Stimulated activated CD4-positive, alpha-beta T cell treated with anti-CD3 and anti-CD28 coated beads, Interleukin-1b, Interleukin-23, amount 100 ng/mL, for 24 hours (primary cell): ENCODE measurements at places on chromosomes 1 and 21.

- no peak for DNase-seq
Observed at GRCh38 chr21:36553406-36553805, 73.5 kb upstream of the CLDN14 start.

GRCh38 chr1:79969886-79970285 lies 963.4 kb upstream of the ADGRL4 start:
- DNase-seq, result no peak

DNA sequence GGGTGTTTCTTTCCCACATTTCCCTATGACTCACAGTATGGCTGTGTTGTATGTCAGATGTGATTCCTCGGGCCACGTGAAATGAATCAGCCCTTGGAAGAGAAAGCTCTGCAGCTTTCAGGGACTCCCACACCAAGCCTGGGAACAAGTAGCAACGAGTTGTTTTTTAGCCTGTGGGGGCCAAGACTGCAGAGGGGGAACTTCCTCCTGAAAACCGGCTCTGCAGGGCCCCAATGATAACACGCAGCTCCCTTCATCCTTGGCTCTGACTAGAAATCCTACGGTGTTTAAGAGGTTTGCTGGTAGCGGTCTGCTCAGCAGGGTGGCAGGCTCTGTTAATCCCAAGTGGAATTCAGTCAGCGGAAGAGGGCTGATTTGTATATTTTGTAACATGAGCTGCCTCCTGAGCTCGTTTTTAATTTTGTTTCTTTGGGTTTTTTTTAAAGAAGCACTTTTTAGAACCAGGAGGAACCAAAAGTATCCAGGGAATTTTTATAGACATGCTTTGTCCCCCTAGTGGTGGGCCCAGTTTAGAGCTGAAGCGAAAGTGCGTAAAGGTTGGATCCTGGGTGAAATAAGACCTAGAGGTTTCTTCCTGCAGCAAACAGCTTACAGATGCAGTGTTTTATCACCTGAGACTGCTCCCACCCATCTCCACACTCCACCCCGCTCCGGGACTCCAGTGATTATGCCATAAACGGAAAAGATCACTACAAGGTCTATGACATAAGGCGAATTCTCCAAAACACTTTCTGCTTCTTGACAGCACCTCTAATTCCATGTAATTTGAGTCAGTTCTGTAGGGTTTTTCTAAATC lies 48.8 kb downstream of the LAMC2 start:
- no peak for DNase-seq

GRCh38 chr21:31945141-31945540 lies 72.3 kb downstream of the HUNK start:
- DNase-seq, result no peak

- DNase-seq, result no peak
Observed at GRCh38 chr1:198330982-198331615, 174.3 kb downstream of the NEK7 start.

DNA sequence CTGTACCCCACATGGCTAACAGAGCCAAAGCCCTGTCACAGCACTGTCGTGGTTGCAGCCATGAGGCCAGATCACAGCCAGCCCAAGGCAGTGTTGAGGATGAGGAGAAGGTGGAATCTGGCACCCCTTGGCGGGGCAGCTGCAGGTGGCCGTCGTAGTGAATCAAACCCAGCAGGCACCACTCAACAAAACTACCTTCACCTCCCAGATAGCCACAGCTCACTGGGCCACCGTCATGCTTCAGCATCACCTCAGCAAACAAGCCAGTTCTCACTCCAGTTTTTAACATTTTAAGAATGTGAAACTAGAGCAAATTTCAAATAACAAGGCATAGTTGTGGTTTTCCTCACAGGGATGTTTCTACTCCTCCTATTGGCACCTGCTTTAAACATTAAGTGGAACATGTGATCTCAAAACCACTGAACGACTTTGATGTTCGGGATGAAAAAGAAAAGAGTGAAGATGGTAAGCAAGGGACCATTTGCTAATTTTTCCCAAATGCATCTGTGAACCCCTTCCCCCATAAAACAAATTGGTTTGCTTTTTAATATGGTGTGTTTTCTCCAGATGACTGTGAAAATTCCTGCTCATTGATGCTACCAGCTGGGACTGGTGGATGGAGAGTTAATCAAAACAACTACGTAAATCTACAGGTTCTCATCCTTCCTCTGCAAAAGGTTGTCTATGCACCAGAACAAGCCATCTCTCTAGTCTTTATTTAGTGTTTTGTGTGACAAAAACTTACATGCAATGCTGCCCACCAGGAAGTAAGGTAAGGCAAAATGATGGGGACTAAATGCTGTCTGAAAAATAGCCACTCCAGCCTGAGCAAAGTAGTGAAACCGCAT lies 45.5 kb downstream of the TOR1AIP2 start:
- no peak for DNase-seq

DNA sequence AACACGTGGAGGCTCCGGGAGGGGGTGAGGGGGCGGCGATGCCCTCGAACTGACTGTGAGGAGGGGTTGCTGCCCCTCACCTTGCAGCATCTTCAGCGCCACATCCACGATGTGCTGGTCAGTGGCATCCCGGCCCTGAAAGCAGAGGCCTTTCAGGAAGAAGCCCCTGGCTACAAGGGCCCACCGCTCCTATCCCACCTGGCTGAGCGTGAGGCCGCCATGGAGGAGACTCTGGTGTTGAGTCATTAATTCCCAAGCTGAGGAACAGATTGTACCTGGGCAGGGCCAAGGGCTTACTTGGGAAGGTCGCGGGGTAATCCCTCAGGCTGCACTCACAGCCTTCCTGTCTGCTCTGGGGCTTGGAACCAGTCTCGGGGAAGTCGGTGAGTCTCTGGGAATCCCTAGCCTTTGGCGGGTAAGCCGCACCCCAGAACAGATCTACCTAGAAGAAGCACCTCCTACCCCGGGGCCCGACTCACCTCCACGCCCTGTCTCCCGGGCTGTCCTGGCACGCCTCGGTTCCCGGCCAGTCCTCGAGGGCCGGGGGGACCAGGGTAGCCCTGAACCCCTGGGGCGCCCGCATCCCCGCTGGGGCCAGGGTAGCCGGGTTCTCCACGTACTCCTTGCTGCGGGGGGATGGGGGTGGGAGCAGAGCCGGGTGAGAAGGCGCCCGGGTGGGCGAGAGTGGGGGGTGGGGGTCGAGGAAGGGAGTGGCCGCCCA lies 13.9 kb downstream of the COL9A2 start:
- no peak for DNase-seq

DNA sequence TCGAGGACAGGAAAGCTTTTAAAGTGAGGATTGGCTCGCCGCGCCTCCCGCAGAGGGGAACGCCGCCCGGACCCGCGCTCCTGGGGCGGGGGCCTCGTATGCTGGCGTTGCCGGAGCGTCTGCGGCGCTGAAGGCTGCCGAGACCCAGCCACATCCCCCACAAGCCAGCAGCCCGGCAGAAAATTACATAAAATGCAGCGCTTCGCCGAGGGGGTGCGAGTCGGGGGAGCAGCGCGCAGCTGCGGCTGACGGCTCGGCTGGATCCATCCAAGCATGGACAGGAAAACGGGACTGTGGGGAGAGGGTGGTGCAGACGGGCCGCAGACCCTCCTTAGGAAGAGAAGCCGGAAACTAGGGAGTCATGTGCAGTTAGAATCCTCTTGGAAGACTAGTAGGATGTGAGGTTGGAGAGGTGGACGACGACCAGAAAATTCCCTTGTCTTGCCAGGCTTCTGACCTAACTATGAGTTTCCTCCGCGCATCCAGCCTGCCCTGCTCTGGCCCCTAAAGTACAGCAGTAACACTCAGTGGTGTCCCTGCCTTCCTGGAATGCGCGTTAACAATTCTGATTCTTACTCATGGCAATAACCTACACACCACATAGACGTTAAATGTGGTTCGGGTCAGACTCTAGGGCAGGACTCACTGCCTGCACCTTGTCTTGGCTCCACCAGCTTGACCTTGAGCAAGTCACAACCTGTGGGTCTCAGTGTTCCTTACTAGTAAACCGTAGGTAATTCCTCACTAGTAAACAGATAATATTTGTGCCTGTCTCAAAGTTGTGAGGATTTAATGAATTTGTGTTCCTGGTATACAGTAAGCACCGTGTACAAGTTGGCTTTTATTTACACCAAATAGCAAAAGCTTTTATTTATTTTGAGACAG lies 953 bp upstream of the BRWD1 start:
- peak; percentile 11 for DNase-seq

GRCh38 chr1:156135930-156136871 lies 17.2 kb upstream of the SEMA4A start:
- no peak for DNase-seq

- DNase-seq, result no peak
Observed at GRCh38 chr1:55143684-55144083, 71.5 kb downstream of the USP24 start.

DNA sequence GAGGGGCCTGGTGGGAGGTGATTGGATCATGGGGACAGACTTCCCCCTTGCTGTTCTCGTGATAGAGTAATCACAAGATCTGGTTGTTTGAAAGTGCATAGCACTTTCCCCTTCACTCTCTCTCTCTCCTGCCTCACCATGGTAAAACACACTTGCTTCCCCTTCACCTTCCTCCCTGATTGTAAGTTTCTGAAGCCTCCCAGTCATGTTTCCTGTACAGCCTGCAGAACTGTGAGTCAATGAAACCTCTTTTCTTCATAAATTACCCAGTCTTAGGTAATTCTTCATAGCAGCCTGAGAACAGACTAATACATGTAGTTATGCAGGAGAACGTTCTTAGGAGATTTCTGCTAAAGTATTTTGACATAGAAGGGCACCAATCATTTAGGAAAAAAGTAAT lies 59.9 kb upstream of the FBXO28 start:
- DNase-seq, result no peak

- no peak for DNase-seq
Observed at GRCh38 chr1:200873671-200874397, 1.1 kb downstream of the GPR25 start.

DNA sequence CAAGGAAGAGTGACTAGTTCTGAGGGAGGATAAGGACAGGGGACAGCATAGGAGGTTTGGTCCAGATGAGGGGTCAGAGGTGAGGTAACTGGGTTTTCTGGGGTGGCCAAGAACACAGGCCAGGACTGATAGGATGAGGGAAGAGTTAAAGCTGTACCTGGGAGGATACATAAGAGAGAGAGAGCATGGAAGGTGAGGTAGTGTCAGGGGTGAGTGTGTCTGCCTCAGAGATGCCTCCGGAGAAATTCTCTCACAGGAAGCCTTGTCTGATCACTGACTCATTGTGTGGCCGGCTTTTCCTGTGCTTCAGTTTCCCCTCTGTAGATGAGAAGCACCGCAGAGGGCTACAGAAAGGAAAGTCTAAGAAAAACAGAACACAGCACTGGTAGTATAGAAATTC lies 40.2 kb downstream of the FASLG start:
- peak; percentile 57 for DNase-seq

GRCh38 chr21:45972716-45973474 lies 8.7 kb upstream of the COL6A1 start:
- no peak for DNase-seq

GRCh38 chr1:36349241-36349671 lies 25.8 kb upstream of the EVA1B start:
- no peak for DNase-seq

GRCh38 chr1:87760155-87760554 lies 431.5 kb downstream of the LMO4 start:
- DNase-seq, result no peak

DNA sequence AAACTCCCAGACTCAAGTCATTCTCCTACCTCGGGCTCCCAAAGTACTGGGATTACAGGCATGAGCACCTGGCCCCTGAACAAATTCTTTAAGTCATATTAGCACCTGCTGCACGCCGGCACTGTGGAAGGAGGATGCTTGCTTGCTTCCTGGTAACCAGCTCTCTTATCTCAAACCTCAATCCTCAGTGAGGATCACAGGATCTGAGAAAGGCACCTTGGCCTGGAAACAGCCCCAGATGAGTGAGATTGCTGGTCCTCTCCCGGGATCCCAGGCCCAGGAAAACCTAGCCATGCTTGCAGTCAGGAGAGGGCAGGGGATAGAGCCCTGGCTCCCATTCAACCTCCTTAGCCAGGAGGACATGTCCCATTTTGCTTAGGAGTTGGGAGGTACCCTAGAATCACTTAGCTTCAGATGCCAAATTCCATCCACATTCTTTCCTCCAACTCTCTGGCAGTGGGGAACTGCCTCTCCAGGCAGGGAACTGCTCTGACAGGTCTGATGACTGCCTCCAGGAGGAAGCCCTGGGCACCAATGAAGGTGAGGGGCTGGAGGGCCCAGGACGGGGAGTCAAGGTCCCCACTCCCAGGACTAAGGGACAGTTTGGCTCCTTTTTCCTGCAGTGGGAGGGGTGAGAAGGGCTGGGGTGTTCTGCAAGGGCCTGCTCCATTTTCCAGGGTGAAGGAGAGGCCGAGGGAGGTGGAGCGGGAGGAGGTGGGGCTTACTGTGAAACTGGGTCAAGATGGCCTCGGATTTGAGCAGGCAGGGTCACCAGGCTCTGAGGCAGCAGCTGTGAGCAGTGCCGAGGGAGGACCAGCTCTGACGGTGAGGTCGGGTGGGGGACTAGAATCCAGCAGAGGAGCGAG lies 9.5 kb downstream of the GPR37L1 start:
- DNase-seq, result no peak

GRCh38 chr1:85344256-85344694 lies 67.8 kb upstream of the BCL10 start:
- no peak for DNase-seq

DNA sequence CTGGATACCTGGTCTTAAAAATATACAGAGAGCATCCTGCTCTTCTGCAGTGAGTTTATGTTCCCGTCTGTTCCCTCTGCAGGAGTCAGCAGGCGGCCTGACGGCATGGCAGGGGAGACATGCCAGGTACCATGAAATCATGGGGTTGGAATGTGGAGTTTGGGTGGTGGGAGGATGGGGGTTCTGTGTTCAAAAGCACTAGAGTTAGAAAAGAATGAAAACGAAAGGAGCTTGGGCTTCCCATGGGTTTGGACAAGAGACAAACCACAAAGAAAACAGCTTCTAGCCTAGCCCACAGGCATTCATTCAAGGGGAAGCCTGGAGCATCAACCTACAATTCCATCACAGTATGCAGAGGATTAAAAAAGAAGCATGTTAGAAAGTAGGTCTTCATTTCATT lies 59.9 kb downstream of the WARS2 start:
- no peak for DNase-seq

GRCh38 chr1:166902279-166902678 lies 26.2 kb upstream of the TADA1 start:
- DNase-seq, result no peak

DNA sequence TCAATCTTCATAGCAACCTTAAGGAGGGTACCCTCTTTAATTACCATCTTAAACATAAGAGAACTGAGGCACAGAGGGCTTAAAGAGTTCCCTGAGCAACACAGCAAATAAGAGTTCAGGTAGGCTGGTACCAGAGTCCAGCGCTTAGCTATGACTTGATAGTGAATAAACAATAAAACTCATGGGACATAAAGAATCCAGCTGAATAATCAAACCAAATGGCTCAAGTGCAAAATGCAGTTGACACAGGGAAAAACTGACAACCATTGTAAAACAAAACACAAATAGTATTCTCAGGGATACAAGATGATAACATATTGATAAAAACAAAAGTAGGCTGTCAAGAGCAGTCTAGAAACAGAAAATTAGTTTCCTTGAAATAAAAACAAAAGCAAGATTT lies 176.9 kb upstream of the HMGB4 start:
- no peak for DNase-seq

DNA sequence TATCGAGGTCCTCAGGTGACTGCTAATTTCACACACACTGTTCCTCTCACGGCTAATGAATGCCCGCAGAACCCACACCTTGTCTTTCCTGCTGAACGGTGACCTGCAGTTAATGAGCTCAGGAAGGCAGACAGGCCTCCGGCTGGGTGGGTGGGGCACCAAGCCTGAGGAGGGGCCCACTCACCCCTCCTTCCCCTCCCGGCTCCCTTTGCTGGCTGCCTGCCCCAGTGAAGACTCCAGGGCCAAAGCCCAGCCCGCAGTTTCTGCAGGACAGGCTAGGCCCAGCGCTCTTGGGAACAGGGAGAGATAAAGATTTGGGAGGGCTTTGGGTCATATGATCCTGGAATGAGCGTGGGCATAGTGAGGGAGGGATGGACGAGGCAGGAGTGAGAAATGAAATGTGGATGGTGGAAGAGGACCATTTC lies 26.4 kb downstream of the FOXO6 start:
- no peak for DNase-seq
